ENCODE measurements at places on chromosomes 12 and 14.

- no peak for DNase-seq
Observed at GRCh38 chr12:66500841-66501240, 178.0 kb downstream of the GRIP1 start.

DNA sequence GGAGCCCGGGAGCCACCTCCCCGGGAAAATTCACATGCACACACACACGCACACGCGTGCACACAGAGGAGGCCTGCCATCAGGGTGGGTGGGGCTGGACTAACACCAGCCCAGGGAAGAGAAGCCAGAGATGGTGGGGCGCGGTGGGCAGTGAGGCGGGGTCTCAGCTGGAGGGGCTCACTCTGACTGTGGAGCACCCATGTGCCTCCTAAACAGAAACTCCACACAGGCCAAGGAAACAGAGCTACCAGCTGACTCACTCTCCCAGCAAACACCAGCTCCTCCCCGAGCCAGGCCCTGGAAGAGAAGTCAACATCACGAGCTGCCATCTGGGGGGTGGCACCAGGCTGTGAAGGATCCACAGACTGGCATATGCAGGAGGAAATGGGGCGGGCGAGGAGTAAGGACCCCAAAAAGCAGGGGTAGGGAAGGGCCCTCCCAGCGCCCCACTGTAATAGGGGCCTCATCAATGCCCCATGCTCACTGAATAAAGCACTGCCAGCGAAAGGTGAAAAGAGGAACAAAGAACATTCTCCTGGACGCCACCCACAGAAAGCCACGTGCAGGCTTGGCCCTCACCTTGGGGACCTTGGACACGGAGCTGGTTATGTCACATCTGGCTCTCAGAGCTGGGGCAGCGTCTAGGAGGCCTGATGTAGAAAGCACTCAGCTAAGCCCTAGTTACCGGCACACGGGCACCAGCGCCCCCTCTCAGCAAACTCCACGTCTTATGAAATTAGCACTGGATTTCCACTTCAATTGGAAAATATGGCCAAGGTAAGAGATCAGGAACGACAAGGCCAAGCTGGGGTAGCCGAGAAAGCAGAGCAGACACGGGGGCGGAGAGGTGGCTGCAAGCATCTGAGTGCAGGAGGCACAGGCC lies 8.4 kb upstream of the INF2 start:
- DNase-seq: no peak

DNA sequence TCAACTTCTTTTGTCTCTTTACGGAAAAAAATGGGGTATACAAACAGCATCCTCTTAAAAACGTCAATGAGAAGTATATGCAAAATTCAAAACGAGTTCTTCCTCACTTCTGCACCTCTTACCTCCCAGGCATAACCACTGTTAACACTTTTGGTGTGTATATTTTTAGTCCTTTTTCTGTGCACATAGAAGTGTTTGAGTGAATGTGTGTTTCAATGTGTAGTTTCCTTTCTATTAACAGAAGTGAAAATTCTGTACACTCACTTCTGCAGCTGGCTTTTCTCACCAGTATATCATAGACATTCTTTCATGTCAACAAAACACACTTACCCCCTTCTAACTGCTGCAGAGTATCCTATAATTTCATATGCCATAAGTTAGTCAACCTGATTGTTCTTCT lies 5.4 kb downstream of the UBR7 start:
- DNase-seq: no peak

DNA sequence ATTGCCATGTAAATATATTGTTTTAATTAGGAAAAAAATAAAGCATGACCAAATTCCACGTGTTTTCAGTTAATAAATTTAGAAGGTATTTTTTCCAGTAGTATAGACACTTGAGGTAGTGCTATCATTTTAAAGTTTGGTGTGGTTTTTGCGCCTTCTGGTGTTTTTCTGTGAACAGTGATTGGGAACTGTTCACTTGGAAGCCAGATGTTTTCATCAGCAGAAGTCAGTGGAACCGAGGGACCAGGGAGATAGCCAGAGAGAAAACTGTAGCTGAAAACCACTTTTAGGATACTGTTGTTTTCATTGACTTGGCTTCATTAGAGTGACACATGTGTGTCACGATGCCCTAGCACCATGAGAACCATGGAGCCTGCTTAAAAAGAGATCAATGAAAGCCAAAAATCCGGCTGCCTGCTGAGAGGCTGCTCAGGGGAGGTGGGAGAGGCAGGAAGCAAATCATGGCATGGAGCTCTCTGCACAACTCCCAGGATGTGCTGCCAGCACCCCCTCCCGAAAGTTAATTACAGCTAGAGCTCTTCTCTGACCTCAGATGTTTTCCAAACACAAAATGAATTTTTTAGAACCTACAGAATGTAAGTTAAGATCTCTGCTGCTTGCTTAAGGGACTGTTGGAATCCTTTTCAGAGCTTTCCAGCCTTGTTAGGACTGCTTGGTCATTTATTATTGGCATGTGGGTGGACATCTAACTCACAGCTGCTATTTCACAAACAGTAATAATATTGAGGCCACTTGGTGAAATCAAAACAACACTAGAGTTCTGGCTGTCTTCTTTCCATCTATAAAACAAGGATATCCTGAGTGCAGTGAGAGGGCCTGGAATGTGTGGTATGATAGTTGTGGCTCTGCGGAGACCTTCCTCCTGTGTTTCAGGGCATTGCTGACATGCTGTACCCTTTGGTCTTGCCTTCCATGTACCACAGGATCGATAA lies 192.3 kb downstream of the ANO4 start:
- peak; percentile 90 for DNase-seq

DNA sequence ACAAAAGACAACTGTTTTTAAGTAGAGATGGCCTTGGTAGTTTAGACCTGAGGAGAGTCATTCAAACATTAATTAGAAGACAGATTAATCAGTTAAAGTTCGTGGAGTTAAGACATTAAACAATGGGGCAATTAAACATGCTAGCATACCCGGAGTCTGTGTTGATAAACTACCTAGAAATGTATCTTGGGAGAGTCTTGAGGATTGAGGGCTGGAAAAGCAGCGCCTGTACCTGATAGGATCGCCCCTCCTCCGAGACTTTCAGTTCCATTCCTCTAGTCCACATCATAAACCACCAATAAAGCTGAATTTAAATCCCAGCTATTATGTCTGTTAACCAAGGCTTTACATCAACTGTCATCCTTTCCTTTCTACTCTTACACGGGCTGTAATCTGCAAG lies 1.0 kb upstream of the KRAS start:
- no peak for DNase-seq

- no peak for DNase-seq
Observed at GRCh38 chr14:64391986-64392385, 3.8 kb downstream of the MTHFD1 start.

- no peak for DNase-seq
Observed at GRCh38 chr14:97791906-97792305, 994.7 kb downstream of the VRK1 start.

- DNase-seq: no peak
Observed at GRCh38 chr14:83071888-83072501, 1538.3 kb upstream of the SEL1L start.

GRCh38 chr14:93546642-93547041 lies 115.9 kb downstream of the UNC79 start:
- DNase-seq: no peak

DNA sequence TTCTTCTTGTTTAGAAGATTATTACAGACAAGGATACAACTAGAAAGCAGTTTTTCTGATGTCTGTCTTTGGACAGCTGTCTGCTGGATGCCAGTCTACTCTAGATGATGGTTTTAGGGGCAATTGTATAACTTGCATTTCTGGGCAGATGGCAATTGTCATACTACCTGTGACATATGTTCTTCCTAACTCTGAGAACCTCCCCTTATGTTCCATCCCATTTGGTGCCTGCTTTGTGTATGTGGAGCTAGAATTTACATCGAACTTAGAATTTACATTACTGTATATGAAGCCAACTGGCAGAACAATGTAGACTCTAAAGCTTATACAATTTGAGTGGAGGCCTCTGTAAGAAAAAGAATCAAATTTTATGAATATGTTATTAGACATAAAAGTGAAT lies 430.2 kb upstream of the SEL1L start:
- DNase-seq: no peak

- DNase-seq: no peak
Observed at GRCh38 chr14:104134061-104134965, 4.1 kb upstream of the KIF26A start.

- peak; percentile 0 for DNase-seq
Observed at GRCh38 chr12:48601013-48601756, 31.3 kb upstream of the LALBA start.

DNA sequence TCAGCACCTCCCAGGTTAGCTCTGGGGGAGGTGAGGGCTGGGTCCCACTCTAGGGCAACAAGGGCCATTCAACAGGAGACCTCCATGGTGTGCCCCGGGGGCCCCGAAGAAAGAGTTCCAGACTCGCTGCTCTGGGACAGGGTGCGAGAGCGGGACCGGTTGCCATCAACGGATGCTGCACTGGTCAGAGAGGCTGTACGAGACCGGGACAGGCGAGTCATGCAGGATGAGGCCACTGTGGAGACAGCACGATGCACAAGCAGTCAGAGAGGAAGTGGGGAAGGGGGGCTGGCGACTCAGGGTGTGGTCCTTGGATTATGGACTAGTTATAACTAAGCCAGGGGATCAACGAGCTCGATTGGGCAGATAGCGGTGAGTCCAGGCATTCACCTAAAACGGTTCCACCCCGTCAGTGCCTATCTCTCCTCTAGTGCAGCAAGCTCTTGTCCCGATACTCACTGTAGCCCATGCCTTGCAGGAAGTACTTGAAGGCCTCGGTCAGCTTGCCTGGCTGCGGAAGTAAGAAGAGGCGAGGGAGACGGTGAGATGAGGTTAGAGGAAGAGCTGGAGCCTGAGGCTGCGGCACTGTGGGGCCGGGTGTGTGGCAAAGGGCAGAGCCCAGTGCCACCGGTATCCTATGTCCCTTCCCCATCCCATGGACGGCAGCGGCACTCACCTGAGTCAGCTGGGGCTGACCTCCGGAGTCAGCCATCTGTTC lies 7.2 kb downstream of the NDRG2 start:
- DNase-seq: no peak

DNA sequence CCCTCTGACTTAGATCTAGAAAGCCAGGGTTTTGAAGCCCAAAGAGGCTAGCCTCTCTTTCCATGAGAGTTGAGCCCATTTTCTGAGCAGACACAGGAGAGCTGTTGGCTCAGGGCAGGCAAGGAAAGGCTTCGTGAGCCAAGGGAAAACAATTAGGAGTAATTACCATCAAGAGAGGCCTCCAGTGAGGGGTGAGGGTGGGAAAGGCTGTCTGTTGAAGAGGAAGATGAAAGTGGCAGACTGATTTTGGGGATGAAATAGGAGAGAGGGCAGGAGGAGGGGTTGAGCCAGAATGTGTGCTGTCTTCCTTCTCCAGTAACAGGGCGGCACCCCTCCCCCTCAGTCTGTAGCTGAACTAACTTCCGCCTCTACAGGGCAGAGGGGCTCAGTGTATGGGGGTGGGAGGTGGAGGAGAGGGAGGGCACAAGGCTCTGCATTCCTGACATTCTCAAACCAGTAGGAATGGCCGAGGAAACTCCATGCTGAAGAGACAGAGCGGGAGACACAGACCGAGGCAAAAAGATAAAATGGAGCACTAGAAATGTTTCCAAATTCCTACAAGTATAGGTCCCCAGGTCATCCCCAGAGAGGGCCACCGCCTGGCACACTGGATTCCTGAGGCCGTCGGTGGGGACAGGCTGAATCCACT lies 33.1 kb upstream of the COL2A1 start:
- DNase-seq: no peak

DNA sequence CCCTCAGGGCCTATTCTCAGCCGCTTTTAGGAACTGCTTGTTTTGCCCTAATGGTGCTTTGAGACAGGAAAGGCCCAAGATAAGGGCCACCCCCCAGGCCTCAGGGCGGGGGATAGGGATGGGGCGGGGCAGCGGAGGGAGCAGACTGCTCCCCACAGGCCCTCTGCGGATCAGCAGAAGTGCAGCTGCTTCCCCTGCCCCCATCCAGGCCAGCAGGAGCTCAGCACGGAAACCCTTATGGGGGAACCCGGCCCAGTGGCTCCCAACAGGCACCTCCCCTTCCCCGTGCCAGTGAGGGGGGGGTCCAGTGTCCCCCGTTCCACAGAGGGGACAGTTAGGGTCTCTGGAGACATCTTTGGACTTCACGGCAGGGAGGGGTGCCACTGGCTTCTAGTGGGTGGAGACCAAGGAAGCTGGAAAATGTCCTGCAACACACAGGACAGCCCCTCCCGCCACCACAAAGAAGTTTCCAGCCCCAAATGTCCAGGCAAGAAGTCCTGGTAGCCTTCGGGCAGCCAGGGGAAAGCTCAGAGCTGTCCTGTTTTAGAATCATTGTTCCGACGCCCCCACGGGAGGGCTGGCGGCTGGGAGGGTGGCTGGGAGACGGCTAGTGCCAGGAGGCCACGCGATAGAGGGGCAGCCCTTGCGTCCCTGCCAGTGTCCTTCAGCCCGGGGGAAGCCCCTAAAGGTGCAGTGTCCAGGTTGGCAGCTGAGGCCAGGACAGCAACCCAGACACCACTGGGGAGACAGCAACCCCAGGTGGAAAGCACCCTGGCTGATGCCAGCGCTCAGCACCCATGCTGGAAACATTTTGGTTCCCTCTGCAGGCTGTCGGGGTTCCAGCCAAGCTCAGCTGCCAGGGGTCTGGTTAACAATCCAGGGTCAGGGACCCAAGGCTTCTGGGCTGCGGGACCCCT lies 10.4 kb upstream of the GPR132 start:
- DNase-seq: no peak

DNA sequence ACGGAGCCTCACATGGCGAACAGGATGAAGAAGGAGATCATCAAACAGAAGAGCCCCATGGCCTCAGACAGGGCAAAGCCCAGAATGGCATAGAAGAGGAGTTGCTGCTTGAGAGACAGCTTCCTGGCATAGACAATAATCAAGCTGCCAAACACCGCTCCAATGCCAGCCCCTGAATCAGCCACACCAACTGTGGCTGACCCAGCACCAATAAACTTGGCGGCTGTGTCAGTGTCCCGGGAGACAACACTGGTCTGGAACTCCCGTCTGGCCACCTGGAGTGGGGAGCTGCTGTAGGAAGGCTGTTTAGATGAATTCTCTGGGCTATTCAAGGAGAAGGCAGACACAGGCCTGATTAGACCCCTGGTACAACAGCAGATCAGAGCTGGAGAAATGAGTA lies 100.1 kb downstream of the HEATR5A start:
- no peak for DNase-seq

GRCh38 chr14:36301159-36301558 lies 19.3 kb downstream of the MBIP start:
- no peak for DNase-seq

DNA sequence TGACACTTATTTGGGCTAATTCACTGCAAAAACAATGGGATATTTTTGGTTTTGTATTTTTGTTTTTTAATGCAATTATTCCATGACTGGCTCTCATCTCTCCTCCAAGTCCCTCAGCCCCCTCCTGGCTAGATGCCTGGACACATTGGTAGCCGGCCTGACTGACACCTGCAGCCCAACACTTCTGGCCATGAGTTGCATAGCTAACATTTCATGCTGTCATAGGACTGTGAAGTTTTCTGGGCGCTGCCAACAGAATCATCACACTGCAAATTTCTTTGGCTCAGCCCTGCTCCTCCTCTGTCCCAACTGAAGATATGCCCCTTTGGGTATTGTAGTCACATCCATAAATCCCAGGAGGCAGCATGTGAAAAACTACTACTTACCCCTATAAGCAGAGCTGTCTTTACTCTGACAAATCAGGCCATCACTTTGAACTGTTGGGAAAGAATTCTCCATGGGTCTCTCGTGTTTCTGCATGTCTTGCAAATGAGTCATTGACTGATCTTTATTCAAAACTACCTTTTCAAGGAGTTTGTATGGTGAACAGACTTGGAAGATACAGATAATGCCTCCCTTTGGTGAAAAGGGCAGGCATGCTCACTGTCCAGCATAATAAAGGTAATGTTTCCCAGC lies 126.7 kb upstream of the LGR5 start:
- DNase-seq: no peak

GRCh38 chr14:39488600-39488999 lies 56.4 kb upstream of the FBXO33 start:
- no peak for DNase-seq
